ENCODE measurements at places on chromosomes 2 and 18.
A peak's percentile ranks its signal among the peaks of the same experiment; 100 is the strongest.

DNA sequence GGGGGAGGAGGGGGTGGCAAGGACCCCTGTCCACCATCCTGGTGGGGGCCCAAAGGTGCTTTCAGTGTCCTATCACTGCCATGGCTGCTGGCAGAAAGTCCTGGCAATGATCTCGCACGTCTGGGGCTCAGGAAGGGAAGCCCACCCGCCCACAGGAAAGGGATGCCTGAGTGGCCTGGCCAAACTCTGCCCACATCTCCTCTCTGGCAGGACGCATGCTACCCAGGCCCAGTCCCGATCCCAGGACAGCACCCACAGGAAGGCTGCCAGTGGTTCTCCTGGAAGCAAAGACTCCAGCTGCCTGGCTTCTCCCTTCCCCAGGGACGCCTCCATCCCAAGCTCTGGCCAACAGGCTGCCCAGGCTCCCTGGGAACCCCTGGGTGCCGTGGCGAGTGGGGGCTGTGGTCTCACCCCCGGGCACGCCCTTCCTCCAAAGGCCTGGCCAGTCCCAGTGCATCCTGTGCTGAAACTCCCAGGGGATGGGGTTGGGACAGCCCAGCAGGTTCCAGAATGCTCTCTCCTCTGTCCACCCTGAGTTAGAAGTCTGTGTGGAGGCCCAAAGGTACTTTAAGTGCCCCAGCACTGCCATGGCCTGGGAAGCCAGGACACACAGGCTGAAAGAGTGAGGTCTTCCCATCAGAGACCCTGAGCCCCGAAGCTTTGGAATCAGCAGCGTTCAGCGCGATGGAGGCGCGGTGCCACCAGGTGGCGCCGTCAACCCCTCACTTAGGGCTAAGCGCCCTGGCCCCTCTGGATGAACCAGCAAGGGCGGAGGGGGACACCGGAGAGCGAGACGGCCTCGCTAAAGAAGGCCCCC is 29.8 kb upstream of the TAF1B start:
- DNase-seq, result peak; percentile 73

- DNase-seq, result no peak
Observed at GRCh38 chr18:22543769-22544168, 126.1 kb upstream of the CTAGE1 start.

DNA sequence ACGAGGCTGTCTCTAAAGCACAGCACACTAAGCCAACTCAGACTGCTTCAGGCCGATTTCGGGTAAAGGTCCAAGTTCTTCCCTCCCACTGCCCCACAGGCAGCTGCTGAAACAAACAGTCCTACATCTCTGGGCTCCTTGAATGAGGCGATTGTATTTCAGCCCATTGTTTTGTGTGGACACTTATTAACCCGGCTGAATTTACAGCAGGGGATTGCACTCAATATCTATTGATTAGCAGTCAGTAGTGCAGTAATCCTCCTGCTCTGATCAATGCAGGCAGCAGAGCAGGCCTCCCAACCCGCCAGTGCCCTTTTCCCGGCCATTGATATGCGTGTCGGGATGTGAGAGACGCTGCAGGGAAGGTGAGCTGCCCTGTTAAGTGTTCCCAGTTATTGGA is 330.1 kb downstream of the CMPK2 start:
- DNase-seq, result no peak

GRCh38 chr2:119257198-119257597 is 33.6 kb downstream of the STEAP3 start:
- no peak for DNase-seq
